ENCODE measurements at places on chromosomes 7 and 10.

DNA sequence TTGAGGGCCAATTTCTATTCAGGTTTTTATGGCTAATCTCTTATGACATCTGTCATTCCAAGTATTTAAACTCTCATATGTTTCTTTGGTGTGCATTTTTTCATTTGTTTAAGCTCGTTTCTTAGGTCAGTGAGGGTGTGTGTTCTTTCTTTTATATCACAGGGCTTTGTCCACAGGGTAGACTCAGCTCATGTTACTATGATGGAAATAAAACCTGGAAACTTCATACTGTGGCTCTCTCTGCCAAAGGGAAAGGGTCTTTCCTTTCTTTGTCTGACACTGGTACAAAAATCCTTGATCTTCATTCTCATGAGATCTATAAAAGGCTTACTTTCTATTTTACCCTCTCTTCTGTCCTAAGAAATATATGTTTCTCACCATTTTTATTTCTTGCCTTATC is 129.6 kb upstream of the SP8 start:
- no peak for DNase-seq

- no peak for DNase-seq
Observed at GRCh38 chr10:48224979-48225560, 49.4 kb downstream of the FRMPD2 start.

DNA sequence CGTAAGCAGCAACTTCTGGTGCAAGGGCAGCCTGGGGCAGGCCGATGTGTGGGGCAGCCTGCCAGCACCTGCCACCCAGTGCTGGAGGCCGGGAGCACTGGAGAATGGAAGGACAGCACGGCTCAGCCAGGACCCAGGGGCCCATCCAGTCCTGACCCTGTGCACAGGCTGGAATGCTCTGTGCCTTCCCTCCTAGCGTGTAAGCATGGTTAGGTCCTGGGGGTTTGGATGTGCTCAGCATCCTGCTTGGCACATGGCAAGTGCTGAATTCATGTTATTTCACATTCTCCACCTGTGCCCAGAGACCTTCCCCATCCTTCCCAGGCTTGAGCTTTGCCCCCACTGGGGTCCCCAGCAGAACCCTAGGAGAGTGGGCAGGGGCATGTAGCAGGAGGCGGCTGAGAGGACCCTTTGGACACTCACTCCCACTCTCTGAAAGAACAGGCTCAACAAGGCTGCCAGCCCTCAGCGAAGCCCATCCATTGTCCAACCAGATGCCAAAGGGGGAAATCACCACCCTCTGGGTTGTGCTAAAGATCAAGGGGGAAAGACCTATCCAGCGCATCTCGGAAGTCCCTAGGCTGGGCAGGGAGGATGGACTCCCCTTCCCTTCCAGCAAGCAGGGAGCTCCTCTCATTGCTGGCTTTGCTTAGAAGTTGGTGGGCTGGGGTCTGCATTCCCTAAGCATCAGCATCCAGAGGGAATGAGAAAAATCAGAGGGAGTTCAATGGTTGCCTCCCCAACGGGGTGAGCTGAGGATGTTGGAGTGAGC is 29.7 kb downstream of the ANXA8 start:
- DNase-seq: no peak

GRCh38 chr7:47693216-47693615 is 111.3 kb upstream of the TNS3 start:
- DNase-seq: no peak

DNA sequence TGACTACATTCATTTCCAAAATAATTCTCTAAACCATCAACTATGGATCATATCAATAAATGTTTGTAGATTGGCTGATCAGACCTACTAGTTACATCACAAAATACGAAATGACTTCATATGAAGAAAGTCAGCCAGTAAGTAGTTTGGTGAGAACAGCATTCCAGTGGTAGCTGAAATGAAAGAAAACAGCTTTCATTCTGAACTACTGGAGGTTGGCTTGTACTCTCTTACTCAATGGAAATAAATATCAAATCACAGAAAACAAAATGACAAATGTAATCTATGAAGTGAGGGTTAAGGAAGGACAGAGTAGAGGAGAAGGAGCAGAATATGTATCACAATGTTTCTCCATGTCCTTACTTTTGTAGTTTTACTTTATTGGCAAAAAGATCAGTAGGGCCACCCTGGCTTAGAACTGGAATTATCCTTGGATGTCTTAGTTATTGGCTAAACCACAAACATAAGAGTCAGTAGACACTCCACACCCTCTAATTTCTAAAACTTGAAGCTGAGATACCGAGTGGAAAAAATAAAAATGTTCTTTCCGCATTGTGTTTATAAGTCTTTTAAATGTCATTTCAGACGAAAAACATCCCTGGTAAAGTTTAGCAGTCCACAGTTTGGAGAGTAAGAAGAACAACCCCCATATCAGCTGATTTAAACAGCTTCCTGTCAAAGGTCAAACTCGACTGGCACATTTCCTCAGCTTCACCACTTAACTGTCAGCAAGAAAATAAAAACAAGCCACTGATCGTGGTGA is 74.0 kb upstream of the DGKI start:
- DNase-seq: no peak

DNA sequence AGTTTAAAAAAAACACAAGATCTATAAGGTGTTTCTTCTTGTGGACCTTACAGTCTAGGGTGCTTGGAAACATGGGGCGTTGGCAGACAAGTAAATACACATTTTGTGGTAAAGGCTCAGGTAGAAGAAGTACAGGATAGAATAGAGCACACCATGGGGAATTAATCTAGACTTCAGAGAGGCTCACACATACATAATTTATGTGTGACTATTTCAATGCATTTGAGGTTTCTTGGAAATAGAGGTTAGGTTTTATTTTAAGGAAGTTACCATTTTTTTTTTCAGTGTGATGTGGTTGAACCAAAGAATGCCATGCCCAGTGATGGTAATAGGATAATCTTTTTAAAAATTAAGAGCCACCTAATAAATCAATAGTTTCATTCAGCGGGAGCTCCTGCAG is 12.8 kb downstream of the CFTR start:
- DNase-seq: no peak

DNA sequence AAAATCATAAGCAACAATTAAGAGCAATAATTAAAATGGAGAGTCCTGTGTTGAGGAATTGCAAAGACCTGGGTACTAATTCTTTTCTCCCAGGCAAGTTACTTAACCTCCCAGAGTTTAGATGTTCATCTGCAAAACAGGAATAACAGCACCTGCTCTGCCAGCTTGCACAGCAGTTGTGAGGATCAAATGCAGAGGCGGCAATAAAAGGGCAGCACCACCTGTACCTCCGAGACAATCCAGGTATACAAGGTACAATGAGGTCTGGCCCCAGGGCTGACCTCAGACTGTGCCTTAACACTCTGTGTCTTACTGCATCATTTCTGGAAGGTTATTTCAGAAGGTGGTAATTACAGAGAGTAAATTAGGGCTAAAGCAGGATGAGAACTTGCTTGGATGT is 14.5 kb upstream of the FAM204A start:
- DNase-seq: no peak

- DNase-seq: no peak
Observed at GRCh38 chr10:75226095-75226494, 9.7 kb downstream of the COMTD1 start.

DNA sequence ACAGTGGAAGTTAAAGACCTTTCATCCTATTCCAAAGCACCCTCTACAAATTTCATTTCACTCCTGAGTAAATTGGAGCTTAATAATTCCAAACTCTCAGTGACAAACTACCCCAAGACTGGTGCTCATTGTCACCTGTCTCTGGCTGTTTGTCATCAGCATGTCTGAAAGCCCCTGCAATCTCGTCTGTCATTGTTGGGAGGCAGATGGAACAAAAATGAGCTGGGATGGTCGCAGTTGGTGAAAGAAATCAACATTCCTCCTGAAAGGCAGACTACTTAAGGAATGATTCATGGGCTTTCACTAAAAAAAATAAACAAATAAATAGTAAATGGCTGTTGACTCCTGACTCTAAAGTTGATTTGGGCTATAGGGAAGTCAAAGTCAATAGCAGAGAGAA is 69.7 kb upstream of the PALS2 start:
- no peak for DNase-seq

DNA sequence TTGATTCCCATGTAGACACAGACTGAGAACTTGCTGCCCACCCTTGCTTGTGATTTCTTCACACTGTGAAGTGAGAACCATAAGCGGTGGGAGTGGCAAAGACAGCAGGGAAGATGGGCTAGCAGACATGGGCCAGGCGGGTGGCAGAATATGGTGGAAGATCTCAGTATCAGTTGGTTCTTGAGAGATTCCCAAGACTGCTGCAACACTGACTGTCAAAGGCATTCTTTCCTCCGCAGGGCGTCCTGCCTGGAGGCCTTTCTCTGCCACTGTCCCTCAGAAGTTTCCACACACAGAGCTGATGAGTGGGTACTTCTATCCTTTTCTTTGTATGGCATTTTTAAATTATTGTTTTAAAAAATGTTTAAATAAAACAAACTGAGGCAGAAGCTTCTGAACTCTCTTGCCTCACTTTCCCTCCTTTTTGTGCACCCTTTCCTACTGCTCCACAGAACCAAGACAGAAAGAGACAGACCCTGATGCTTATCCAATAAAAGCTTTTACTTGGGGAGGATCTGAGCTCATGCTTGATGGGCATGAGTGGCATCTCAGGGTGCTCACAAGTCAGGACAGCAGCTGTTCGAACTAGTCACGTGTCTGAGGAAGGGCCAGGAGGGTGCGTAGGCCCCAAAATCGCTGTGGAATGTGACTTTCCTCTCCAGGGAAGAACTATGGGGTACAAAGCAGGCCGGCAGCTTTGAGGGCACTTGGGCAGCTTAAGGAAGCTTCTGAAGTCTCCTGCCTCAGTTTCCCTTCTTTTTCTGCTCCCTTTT is 104.7 kb upstream of the PCGF5 start:
- DNase-seq: no peak

- no peak for DNase-seq
Observed at GRCh38 chr7:83861876-83862275, 212.9 kb upstream of the SEMA3E start.

- DNase-seq: no peak
Observed at GRCh38 chr7:120729245-120729644, 128.7 kb downstream of the TSPAN12 start.

GRCh38 chr10:130817046-130817624 is 494.4 kb downstream of the TCERG1L start:
- DNase-seq: no peak

DNA sequence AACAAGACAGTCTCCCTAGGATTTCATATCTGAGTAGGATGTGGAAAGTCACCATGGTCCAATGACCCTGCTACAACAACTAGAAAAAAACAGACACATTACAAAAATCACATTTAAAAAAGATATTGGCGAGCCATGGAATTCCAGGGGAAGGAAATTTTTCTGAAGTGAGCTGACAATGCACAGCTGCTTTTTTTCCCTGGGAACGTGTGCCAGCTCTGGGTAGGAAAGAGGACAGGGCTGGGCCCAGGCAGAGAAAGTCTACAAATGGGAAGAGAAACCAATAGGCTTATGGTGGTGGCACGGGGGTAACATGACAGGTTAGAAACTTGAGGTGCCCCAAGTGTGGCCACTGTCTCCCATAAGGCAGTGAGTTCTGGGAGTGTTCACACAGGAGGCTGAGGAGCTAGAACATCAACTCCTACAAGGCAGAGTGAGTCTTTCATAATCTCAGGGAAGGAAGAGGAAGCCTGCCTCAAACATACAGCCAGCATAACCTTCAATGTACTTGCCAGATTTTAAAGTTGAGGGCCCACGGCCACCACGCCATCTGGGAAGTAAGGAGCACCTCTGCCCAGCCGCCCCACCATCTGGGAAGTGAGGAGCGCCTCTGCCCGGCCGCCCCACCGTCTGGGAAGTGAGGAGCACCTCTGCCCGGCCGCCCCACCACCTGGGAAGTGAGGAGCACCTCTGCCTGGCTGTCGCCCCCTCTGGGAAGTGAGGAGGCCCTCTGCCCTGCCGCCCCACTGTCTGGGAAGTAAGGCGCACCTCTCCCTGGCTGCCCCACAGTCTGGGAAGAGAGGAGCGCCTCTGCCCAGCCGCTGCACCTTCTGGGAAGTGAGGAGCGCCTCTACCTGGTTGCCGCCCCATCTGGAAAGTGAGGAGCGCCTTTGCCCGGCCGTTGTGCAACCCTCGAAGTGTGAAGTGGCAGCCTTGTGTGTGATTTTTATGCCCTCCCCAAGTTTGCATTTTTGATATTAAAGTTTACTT is 5.9 kb downstream of the FBXL13 start:
- DNase-seq: no peak

- peak; percentile 53 for DNase-seq
Observed at GRCh38 chr10:124719213-124719851, 24.8 kb downstream of the FAM53B start.
